Ovary (tissue), 10 donors: ENCODE measurements at places on chromosomes 11 and 22. TPM values are rescaled to one million over a fixed set of nuclear protein-coding genes. Genes with fewer than 3 reads are reported as not detected.

DNA sequence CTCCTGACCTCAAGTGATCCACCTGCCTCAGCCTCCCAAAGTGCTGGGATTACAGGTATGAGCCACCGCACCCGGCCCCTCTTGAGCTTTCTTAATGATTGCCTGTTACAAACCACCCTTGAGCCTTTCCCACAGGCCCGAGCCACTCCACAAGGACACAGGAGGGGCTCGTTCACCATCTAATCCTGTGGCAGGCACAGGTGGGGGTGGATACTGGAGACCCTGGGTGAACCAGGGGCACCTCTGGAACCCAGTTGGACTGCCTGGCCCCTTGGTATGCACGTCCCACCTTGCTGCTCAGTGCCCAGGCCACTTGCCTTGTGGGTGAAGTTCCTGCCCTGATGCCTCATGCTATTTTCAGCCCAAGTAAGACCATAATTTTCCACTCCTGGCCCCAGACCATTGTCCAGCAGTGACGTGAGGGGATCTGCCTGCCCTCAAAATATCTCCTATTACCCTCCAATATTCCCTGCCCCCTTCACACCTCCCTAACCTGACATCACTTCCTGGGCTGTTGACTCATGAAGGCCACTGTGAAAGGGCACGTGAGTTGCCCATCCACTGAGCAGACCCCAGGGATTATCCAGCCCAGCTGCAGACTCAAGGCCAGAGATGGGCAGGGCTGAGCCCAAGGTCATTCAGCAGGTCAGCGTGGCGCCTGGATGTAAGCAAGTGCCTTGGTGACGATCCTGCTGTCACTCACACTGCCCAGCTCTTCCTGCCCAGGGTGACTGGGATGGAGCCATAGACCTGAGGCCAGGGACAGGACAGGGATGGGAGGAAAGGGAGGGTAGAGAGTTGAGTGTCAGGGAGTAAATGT, 19.6 kb downstream of the P2RY2 start:
- H3K27ac ChIP-seq, result no peak overlapping the region
- no peaks in the 10 kb centered on the region for H3K36me3 ChIP-seq
- peak; percentile 21 for DNase-seq
- peaks cover 5% of the 10 kb centered on the region for H3K4me1 ChIP-seq
- H3K27me3 ChIP-seq, result no peaks in the 10 kb centered on the region

DNA sequence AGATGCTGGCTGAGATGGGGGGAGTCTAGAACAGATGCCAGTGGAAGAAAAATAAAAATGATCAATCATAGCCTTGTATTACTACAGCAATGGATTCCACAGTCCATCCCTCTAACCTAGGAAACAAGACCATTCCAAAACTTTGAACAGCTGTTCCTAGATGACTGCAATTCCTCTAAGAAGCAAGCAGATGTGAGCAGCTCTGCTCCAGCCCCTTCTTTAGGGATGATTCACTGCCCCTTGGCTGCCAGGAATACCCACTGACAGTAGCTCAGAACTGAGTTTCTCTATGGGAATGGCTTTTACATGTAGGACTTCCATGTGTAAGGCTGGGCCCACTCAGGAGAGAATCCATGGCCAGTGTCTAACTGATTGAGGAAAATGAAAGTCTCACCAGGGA, 943.9 kb downstream of the OPCML start:
- no peaks in the 10 kb centered on the region for H3K4me1 ChIP-seq
- no peaks in the 10 kb centered on the region for H3K36me3 ChIP-seq
- H3K27ac ChIP-seq, result no peak overlapping the region
- DNase-seq, result no peak
- no peak overlapping the region for H3K4me3 ChIP-seq
- no peaks in the 10 kb centered on the region for H3K27me3 ChIP-seq

GRCh38 chr11:78080084-78080817, 589 bp upstream of the NDUFC2 start:
- peak overlapping the region; percentile 79 for H3K4me3 ChIP-seq
- H3K4me1 ChIP-seq, result peaks cover 17% of the 10 kb centered on the region
- H3K27me3 ChIP-seq, result no peaks in the 10 kb centered on the region
- peak overlapping the region; percentile 65 for H3K27ac ChIP-seq
- no peak for DNase-seq

The RIMBP3B gene
- total RNA-seq, result not detected

DNA sequence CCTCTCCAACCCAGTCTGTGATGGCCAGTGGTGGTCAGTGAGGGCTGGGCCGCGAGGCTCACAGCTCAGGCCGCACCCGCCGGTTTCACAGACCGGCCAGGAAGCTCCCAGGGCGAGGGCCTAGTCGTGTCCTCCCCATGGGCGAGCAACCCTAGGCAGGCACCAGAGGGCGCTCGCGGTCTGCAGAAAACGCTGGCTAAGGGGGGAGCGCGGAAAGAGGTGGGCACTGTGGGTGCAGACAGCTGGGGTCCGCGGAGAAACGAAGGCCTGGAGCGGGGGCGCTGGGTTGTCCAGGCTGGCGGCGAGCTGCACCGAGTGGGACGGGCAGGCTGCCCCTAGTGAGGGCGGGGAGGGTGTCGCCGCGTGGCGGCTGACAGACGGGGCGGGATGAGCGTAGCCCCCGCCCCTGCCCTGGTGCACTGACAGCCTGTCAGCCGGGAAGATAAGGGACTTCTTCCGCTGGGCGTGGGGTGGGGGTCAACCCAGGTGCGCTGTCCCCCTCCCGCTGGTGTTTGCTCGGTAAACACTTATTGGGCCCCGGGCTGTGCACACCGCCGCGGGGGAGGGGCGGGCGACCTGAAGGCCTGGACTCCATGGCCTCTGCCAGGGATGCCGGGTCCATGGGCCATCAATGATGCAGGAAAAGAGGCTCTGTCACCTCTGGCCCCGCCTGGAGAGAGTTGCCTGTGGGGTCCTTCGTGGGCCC, 7.5 kb downstream of the GP1BB start:
- peak; percentile 89 for DNase-seq
- H3K36me3 ChIP-seq, result no peaks in the 10 kb centered on the region
- H3K4me1 ChIP-seq, result no peaks in the 10 kb centered on the region
- H3K4me3 ChIP-seq, result no peak overlapping the region
- H3K27ac ChIP-seq, result no peak overlapping the region
- no peaks in the 10 kb centered on the region for H3K27me3 ChIP-seq

The TPP1 gene
- 66.9 TPM for total RNA-seq

The HSPB2 gene
- 10.3 TPM for total RNA-seq

DNA sequence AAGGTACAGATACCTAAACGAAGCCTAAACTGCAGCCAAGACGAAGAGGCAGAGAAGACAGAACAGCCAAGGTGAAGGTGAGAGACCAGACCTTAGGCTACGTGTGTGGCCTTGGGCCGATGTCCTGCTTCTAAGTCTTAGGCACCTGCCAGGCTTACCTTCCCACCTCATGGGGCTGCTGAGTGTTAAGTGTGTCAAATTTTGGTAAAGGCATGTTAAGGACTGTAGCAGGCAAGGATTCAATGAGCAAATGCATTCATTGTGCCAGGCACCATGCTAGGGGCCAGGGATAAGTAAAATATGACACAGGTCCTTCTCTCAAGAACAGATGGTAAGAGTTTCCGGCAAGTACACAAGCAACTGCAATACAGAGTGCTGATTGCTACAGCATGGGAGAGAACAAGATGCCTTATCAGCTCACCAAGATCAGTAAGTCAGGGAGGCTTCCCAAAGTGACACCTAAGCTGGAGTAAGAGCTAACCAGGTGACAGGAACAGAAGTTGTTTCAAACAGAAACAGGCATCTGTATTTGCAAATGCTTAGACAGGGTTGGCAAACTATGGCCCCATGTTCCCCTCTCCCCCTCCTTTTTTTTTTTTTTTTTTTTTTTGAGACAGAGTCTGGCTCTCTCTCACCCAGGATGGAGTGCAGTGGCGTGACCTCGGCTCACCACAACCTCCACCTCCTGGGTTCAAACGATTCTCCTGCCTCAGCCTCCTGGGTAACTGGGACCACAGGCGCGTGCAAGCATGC, 46.7 kb downstream of the CLTCL1 start:
- no peak overlapping the region for H3K27ac ChIP-seq
- H3K4me1 ChIP-seq, result no peaks in the 10 kb centered on the region
- no peaks in the 10 kb centered on the region for H3K27me3 ChIP-seq
- no peak overlapping the region for H3K4me3 ChIP-seq

GRCh38 chr11:112785149-112785548, 176.1 kb upstream of the NCAM1 start:
- peak overlapping the region; percentile 17 for H3K4me3 ChIP-seq
- DNase-seq, result peak; percentile 40
- no peaks in the 10 kb centered on the region for H3K36me3 ChIP-seq
- H3K27me3 ChIP-seq, result no peaks in the 10 kb centered on the region
- H3K4me1 ChIP-seq, result no peaks in the 10 kb centered on the region

The DNAL4 gene
- 26.4 TPM for total RNA-seq

- H3K27ac ChIP-seq, result no peak overlapping the region
- no peaks in the 10 kb centered on the region for H3K27me3 ChIP-seq
- no peaks in the 10 kb centered on the region for H3K4me1 ChIP-seq
- no peaks in the 10 kb centered on the region for H3K36me3 ChIP-seq
- no peak overlapping the region for H3K4me3 ChIP-seq
Observed at GRCh38 chr11:48106166-48106565, 110.4 kb upstream of the OR4B1 start.

The RIN1 gene
- total RNA-seq, result 1.8 TPM

GRCh38 chr11:119169282-119169719, 776 bp downstream of the NLRX1 start:
- no peaks in the 10 kb centered on the region for H3K27me3 ChIP-seq
- DNase-seq, result no peak
- peaks cover 2% of the 10 kb centered on the region for H3K4me1 ChIP-seq
- H3K36me3 ChIP-seq, result no peaks in the 10 kb centered on the region

GRCh38 chr22:36333644-36334043, 54.1 kb downstream of the MYH9 start:
- H3K27me3 ChIP-seq, result no peaks in the 10 kb centered on the region
- H3K4me1 ChIP-seq, result peaks cover 42% of the 10 kb centered on the region
- H3K27ac ChIP-seq, result no peak overlapping the region
- H3K4me3 ChIP-seq, result no peak overlapping the region
- no peaks in the 10 kb centered on the region for H3K36me3 ChIP-seq

The CTSF gene
- total RNA-seq, result 106 TPM

The C22orf31 gene
- total RNA-seq, result 0.35 TPM

The CD59 gene
- 380 TPM for total RNA-seq

The BTG4 gene
- total RNA-seq, result 0.34 TPM

The COPB1 gene
- 64.2 TPM for total RNA-seq

The SVIP gene
- total RNA-seq, result 21.1 TPM

The MMP7 gene
- total RNA-seq, result 3.1 TPM

DNA sequence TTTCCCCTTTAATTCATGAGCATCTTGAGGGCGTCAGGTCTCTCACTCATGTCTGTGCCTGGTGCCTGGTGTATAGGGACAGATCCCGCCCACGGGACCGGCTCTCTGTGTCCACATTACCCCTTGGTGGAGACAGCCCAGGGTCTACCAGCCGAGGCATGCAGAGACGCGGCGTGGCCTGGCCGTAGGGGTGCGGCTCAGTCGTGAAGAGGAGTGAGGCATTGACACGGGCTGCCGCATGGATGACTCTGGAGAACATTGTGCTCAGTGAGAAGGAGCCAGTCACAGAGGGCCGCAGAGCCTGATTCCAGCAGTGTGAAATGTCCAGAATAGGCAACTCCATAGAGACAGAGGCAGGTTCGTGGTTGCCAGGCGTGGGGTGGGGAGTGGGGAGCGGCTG, 209.8 kb downstream of the TBC1D22A start:
- no peak overlapping the region for H3K27ac ChIP-seq
- no peaks in the 10 kb centered on the region for H3K27me3 ChIP-seq
- H3K36me3 ChIP-seq, result no peaks in the 10 kb centered on the region
- DNase-seq, result no peak

The RFPL3 gene
- not detected for total RNA-seq

GRCh38 chr22:42610186-42610585, 4.5 kb downstream of the POLDIP3 start:
- DNase-seq, result peak; percentile 69
- H3K4me3 ChIP-seq, result no peak overlapping the region
- H3K36me3 ChIP-seq, result no peaks in the 10 kb centered on the region
- peaks cover 27% of the 10 kb centered on the region for H3K4me1 ChIP-seq

- no peaks in the 10 kb centered on the region for H3K36me3 ChIP-seq
- H3K4me3 ChIP-seq, result no peak overlapping the region
- DNase-seq, result no peak
- no peak overlapping the region for H3K27ac ChIP-seq
- no peaks in the 10 kb centered on the region for H3K4me1 ChIP-seq
- no peaks in the 10 kb centered on the region for H3K27me3 ChIP-seq
Observed at GRCh38 chr11:83641511-83641910, 355.3 kb upstream of the CCDC90B start.

The FOSL1 gene
- 4.0 TPM for total RNA-seq

DNA sequence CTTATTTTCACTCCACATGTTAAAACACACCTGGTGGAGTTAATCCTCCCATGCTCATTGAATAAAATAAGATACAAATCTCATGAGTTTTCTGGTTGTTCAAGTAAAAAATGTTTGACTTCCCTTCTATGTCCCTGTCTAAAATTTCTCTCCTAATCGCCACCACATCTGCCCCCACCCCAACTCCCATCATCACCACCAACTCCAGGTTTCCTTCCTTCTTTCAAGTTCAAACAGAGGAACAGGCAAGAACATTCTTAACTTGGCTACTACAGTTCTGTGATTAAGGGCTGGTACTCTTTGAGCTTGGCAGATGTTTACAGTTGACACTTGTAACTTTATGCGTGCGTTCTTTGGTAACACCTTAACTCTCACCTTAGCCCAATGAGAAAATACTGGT, 9.1 kb upstream of the PSMA1 start:
- no peaks in the 10 kb centered on the region for H3K4me1 ChIP-seq
- no peak overlapping the region for H3K27ac ChIP-seq
- no peaks in the 10 kb centered on the region for H3K36me3 ChIP-seq
- no peak overlapping the region for H3K4me3 ChIP-seq

- H3K36me3 ChIP-seq, result no peaks in the 10 kb centered on the region
- no peak overlapping the region for H3K27ac ChIP-seq
- no peak overlapping the region for H3K4me3 ChIP-seq
- H3K4me1 ChIP-seq, result peaks cover 13% of the 10 kb centered on the region
- DNase-seq, result no peak
Observed at GRCh38 chr22:35868938-35869337, 151.3 kb downstream of the APOL5 start.

- H3K36me3 ChIP-seq, result no peaks in the 10 kb centered on the region
- no peak overlapping the region for H3K4me3 ChIP-seq
- DNase-seq, result no peak
- no peak overlapping the region for H3K27ac ChIP-seq
- H3K4me1 ChIP-seq, result peaks cover 12% of the 10 kb centered on the region
Observed at GRCh38 chr11:8060801-8061554, 20.0 kb upstream of the TUB start.

DNA sequence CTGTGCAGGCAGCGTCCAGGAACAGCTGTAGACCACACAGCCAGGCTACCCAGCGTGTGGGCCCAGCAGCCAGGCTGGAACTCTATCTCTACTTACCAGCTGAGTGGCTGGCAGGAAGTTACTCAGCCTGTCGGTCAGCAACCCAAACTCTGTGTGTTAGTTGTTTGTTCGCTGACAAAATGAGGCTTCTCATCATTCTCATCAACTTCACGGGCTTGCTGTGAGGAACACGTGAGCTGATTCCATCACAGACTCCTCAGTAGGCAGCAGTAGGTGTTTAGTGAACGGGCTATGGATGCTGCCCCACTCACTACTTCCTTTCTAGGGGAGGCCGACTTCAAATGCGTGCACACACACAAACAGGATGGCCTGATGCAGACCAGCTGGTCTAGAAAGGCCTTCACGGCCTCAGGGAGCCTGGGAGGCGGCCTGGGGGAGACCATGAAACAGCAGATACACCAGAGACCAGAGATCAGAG, 830 bp upstream of the SPDYC start:
- peaks cover 3% of the 10 kb centered on the region for H3K4me1 ChIP-seq
- no peaks in the 10 kb centered on the region for H3K36me3 ChIP-seq
- H3K27me3 ChIP-seq, result no peaks in the 10 kb centered on the region
- no peak for DNase-seq
- H3K4me3 ChIP-seq, result no peak overlapping the region

- no peaks in the 10 kb centered on the region for H3K4me1 ChIP-seq
- DNase-seq, result peak; percentile 16
- H3K27ac ChIP-seq, result no peak overlapping the region
- no peaks in the 10 kb centered on the region for H3K27me3 ChIP-seq
- H3K4me3 ChIP-seq, result no peak overlapping the region
Observed at GRCh38 chr11:2259466-2259830, 10.9 kb downstream of the ASCL2 start.
